IPS DF 19.7 (cell line): ENCODE measurements at places on chromosomes 4 and X.

DNA sequence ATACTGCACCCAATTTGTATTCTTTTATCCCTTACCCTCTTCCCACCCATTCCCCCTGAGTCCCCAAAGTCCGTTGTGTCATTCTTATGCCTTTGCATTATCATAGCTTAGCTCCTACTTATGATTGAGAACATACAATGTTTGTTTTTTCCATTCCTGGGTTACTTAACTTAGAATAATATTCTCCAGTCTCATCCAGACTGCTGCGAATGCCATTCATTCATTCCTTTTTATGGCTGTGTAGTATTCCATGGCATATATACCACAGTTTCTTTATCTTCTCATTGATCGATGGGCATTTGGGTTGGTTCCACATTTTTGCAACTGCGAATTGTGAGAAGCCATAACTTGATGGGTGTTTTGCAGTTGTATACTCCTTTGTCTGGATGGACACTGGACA lies 62.8 kb downstream of the FHIP1A start:
- DNase-seq = no peak

DNA sequence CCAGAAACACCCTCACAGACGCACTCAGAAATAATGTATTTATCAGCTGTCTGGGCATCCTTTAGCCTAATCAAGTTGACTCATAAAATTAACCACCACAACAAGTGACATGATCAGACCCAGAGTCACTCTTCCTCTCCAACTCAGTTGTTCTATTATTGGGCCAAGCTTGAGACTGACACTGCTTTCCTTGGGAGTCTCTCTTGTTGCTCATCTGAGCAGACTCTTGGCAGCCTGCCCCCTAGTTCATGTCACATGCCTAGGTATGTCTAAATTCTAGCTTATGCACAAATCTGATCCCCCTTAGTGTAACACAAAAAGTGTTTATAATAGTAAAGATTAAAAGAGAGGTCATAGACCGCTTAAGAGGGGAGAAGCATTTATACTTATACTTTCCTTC lies 72.6 kb upstream of the ADAMTS3 start:
- DNase-seq = no peak

- no peak for DNase-seq
Measured at GRCh38 chrX:124530803-124531202, 184.4 kb downstream of the SH2D1A start.

DNA sequence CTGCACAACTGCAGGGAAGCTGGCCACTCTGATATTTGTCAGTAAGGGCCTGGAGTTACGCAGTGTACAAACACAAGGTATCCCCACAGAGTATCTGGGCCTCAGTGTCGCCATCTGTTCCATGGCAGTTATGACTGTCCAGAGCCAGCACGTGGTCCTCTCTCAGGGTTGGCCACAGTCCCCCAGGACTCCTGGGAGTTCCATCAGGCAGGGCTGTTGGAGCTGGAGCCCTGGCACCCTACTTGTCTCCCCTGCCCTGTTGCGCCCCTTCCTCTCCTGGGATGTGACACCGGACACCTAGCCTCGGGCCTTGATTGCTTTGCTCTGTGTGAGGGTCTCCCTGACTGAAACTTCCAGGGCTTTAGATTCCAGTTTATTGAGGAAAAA lies 8.4 kb downstream of the HTRA3 start:
- no peak for DNase-seq

DNA sequence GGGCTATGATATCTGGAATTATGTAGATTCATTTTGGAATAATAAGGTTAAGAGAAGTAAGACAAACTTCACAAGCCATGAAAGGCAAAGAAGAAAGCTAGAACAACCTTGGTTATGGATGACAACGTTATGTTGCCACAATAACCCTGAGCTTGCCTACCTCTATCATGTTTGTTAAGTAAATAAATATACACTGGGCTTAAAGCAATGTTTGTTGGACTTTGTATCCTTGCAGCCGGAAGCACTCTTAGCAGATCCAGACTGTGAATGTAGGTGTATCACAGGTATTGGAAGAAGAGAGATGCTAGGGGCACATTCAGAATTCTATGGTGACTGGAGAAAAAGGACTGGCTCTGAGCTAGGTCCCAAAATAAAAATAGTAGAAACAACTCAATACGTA lies 214.4 kb downstream of the HS3ST1 start:
- no peak for DNase-seq

DNA sequence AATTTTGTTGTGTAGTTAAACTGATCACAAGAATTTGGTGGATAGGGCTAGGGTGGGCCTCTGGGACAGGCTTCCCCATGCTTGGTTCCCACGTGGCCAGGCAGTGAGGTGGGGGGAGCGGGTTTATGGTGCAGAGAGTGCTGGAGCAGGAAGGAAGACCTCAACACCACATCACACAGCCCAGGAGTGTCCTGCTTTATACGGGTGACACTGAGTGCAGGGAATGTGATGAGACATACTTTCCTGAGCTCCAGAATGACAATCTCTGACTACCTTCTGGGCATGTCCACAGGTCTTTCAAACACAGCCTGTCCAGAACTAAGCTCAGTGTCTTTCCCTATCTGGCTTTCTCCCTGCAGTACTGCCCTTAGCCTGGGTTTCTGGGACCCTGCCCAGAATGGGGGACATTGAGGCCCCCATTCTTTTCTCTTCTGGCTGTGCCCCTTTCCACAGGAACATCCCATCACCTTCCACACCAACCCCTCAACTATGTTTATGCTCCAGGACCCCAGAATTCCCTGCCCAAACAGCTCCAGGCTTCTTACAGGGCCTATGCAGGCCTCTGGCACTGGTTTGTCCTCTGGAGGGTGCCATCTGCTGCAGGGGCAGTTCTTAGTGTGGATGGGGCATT lies 36.5 kb upstream of the RASL11B start:
- no peak for DNase-seq

- no peak for DNase-seq
Measured at GRCh38 chrX:71256856-71257255, 2.9 kb upstream of the ZMYM3 start.

DNA sequence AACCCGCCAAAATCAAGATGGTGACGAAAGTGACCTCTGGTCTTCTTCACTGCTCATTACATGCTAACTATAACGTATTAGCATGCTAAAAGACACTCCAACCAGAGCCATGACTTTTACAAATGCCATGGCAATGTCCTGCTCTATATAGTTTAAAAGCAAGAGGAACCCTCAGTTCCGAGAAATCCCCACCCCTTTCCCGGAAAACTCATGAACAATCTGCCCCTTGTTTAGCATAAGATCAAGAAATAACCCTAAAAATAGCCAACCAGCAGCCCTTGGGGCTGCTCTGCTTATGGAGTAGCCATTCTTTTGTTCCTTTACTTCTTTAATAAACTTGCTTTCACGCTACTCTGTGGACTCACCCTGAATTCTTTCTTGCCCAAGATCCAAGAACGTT lies 463.5 kb upstream of the FAM241A start:
- DNase-seq = no peak

DNA sequence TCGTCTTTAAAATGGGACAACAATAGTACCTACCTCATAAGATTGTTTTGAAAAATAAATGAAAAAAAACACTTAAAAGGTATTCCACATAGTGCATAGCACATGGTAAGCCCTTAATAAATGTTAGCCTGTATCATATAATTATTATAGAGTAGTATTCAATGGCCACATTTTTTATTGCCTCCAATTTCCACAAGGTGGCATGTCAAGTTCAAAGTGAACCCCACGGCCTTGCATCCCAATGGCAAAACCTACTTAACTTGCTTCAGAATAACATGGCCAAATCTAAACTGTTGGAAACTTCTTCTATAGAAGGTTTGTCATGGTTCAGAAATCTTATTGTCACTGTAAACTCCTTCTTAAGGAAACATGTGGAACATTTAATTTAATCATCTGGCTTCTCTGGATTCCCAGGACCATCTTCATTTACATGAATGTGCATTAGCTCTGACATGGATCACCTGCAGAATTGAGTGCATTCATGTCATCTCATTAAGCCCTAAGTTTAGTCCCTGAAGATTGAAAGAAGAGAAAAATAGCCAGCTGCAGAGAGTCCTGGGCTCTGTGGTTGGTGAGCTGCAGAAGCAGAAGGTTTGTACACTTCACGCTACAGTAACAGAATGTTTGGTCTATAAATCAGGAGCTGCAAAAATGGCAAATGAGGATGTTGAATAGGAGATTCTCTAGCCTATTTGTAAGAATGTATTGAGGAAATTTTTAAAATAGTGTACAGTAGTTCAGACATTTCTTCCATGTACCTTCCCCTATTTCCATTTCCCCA lies 61.0 kb downstream of the ANXA3 start:
- DNase-seq = no peak

GRCh38 chrX:46559062-46559461 lies 13.8 kb upstream of the ZNF674 start:
- DNase-seq = no peak

DNA sequence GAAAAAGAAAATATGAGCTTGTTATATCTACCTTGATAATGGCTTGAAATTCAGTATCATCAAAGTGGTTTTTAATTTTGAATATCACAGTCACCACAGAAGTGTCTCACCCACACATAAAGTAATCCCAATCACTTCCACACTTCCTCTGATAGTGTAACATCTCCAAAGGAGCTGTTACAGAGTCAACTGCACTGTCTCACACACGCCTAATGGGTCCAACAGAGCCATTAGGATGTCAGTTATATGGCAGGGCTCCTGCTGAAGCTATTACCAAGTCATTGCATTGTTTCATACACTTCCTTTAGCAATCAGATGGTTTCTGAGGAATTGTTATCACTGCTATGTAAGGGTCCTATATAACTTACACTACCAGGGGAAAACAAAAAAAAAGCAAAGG lies 432.1 kb upstream of the TEX13C start:
- DNase-seq = no peak

DNA sequence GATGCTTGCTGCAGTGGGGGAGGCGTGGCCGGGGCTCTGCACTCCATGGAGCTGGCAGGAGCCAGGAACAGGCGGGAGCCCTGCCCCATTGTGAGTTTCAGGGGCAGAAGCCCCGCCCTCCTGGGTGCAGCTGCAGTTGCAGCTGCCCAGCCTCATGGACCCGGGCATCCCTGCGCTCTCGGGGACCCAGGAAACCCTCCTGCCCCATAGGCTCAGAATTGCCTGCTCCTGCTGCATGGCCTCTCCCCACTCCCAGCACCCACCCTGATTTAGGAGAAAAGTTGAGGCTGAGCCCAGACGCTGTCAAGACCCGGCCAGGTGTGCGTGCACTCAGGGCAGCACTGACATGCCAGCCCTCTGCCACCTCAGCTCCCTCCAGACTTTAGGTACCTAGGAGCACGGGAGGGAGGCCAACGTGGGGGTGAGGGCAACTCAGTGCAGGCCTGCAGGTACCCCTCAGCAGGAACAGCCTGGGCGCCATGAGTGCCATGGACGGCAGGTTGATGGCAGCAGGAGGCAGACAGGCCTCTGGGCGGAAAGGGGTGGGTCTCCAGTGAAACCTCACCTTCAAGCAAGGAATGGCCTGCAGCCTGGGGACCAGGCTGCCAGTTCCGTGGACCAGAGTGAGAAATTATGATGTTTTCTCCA lies 67.2 kb upstream of the MAGEB2 start:
- no peak for DNase-seq

GRCh38 chrX:49840679-49841078 lies 11.6 kb downstream of the PAGE4 start:
- DNase-seq = peak; percentile 23

DNA sequence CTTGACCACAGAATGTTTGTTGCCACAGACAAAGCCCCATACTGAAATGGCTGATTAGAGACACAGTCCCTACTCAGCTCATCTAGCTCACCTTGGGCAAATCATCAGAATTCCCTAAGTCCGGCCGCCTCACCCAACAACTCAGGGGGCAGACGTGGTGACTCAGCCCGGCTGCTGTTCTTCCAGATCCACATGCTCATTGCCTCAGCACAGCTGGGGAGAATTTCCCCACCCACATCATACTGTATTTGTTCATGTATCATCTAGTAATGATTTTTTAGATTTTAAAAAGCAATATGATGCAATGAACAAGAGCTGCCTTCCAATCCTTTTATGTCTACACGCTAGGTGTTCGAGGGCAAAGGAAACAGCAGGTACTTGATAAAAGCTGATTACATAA lies 333.8 kb upstream of the TENM3 start:
- no peak for DNase-seq

DNA sequence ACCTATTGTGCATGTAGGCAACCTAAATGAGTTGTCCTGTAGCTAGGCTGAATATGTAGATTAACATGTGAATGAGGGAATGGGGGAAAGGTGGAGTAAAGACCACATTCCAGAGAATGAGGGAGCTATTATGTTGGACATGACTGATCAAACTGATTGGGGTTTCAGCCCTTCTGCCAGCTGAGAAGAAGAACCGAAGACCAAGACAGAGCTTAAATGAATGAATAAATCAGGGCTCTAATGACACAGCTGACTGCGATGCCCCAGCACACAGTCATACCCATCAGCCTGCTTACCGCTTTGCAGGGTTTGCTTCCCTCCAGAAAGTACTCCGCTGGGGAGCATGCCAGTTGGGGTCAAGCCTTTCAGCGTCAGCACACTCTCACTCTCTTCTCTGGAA lies 315.4 kb downstream of the PPP3CA start:
- DNase-seq = peak; percentile 70

GRCh38 chrX:121649417-121649816 lies 602.0 kb downstream of the GLUD2 start:
- no peak for DNase-seq

DNA sequence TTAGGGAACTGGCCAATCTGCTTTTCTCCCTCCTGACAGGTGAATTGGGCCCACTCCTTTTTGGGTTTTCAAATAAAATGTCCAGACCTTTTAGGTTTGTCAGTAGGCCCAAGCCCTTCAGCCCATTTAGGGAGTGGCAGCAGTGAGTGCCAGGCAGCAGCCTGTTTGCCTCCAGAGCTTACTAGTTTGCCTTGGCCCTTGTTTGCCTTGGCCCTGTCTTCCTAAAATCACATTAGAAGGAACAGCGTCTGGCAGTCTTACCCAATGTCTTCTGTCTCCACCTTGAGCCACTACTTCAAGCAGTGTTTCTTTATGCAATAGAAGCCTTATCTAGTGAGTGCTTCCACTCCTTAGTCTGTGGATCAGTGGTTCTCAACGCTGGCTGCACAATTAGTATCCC lies 117.1 kb downstream of the TMEM164 start:
- DNase-seq = no peak

GRCh38 chrX:531611-531936 lies 99.0 kb upstream of the SHOX start:
- no peak for DNase-seq

DNA sequence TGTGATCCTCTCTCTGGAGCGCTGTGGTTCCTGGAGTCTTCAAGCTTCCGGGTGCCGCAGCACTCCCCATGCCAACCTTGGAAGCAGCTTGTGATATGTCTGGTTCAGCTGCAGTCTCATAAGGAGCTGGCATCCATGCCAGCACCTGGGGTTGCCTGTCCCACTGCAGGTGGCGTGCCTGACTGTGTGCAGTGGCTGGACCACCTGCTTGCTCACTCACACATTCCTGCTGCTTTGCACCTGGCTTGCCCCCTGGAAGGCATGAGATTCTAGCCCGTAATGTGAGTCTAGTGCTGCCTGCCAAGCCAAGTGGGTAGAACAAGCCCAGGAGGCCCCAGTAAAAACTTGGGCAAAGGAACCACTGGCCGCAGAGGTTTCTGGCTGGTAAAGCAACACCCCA lies 687.2 kb upstream of the AADAT start:
- DNase-seq = no peak

GRCh38 chr4:99848591-99849001 lies 32.0 kb downstream of the DAPP1 start:
- no peak for DNase-seq
